CD14-positive monocyte (primary cell): ENCODE measurements at places on chromosomes 16 and 17.

DNA sequence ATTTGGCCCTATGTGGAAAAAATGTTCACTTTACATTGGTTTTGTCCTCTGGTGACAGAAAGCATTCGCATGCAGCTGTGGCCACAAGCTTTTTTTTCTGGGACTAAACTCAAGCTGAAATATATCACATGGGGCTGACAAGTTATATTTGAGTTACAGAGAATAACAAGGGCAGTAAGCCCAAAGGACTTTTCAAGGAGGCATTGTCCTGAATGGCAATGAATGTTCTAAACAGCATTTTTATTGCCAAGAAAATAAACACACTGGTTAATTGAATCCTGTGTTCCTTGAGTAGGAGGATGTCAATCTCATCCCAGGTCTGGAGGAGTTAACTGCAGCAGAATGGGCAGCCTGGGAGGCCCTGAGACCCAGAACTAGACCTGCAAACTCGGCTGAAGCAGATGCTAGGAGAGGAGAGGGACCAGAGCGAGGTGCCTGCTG is 114.5 kb downstream of the COPRS start:
- DNase-seq, result no peak

GRCh38 chr17:80428796-80429195 is 13.8 kb downstream of the ENDOV start:
- DNase-seq, result no peak

GRCh38 chr17:45107293-45108010 is 24.9 kb downstream of the PLCD3 start:
- DNase-seq, result no peak

- no peak for DNase-seq
Measured at GRCh38 chr17:4675791-4676190, 28.1 kb downstream of the PELP1 start.

- DNase-seq, result no peak
Measured at GRCh38 chr16:48452991-48453760, 68.0 kb upstream of the SIAH1 start.

- DNase-seq, result no peak
Measured at GRCh38 chr17:21387616-21388015, 11.5 kb downstream of the KCNJ12 start.
